ENCODE measurements at places on chromosomes 16 and 17.
A peak's percentile ranks its signal among the peaks of the same experiment; 100 is the strongest.

GRCh38 chr17:46726206-46726605 is 92.3 kb downstream of the WNT3 start:
- DNase-seq = no peak

GRCh38 chr16:85592700-85593493 is 20.2 kb upstream of the GSE1 start:
- DNase-seq = no peak

DNA sequence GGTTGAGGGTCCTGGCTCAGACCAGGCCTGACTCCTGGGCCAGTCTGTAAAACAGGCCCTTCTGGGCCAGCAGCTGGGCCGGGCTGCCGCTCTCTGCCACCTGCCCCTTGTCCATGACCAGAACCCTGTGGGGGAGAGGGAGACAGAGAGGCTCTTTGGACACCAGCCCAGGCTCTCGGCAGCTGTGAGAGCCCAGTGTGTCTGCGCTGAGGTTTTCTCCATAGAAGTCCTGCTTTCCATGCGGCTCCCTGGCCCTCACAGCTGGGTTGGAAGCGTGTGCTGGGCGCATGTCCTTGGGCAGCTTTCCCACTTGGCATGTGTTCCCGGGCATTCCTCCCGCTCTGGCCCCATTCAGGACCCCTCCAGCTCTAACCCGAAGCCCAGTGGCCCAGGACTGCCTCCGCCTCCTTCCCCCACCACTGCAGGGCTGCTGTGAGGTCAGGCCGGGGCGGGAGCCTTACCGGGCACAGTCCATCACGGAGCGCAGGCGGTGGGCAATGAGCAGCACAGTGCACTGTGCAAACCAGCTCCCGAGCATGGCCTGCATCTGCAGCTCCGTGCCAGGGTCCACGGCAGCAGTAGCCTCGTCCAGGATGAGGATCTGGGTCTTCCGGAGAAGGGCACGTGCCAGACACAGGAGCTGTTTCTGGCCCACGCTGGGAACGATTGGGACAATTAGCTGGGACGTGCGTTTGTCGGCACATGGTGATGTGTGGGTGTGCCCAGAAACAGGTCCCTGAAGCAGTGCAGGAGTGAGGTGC is 73.0 kb downstream of the ABCC6 start:
- no peak for DNase-seq

DNA sequence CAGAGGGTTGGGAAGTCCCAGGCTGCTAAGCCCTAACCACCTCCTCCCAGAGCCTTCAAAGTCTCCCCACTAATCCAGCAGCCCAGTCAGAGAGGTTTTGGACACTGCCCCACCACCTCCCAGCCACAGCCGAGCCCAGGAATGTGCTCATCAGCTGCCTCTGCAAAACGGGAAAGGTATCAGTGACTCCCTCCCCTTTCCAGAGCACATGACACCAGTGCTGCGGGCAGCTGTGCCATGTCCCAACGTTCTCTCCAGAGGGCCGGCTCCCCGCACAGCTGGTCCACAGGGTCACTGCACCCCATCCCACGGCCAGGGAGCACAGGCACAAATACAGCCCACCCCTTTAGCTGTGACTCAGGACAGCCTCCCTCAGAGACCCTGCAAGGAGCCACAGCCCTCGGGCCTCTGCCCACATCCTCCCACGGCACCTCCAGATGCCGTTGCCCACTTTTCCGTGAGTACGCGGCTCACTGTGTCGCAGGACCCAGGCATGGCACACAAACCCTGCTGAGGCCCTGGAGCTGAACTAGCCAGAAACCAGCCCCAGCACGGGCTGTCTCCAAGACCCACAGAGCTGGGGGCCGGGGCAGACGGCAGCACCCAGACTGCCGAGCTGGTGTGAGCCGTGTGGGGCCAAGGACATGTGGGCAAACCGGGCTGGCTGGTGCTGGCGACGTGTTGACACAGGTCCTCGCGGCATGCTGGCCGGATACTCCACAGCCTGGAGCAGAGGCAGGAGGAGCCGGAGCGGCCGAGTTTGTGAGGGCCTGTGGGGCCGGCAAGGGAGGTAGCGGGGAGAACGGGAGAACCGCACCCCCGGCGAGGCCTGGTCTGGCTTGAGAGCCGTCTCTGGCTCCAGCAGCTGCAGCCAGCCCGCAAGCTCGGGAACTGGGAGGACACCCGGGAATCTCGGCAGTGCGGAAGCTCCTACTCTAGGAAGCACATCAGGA is 6.3 kb upstream of the PPP1R27 start:
- DNase-seq = no peak

GRCh38 chr17:74303305-74303704 is 22.7 kb upstream of the KIF19 start:
- DNase-seq = no peak

GRCh38 chr16:75456971-75457370 is 7.5 kb downstream of the TMEM170A start:
- DNase-seq = no peak

DNA sequence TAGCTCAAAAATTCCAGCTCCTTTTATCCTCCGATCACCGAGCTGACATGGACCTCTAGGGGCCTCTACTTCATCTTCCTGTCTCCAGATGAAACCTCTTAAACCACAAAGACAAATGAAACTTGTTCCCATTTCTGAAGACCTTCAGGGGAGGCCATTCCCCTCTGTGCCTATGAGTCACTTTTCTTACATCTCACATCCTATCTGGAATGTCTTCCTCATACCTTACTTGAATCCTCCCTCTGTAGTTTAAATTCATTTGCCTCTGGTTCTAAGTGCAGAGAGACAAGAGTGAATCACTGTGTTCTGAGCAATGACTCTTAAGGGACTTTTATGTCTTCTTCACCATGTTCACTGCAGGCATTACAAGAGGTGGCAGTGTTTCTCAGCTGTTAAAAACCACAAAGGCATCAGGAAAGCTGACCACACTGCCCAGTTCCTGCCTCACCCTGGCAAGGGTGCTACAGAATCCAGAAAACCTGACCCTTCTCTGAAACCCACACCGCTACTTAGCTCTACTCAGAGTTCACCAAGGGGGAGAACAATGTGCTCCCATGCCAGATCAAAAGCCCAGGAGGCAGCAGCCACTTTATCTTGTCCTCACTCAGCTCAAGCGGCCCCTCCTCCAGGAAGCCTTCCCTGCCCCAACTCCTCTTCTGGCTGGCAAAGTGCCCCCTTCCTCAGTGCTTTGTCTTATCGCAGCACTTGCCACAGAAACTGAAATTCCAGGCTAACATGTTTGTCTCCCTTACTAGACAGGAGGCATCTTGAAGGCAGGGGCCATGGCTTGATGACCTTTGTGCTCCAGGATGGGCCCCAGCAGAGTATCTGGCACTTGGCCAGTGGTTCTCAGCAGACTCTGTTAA is 6.4 kb downstream of the CUEDC1 start:
- peak; percentile 99 for DNase-seq

- peak; percentile 92 for DNase-seq
These were observed 3.6 kb downstream of the CDC42EP4 start for GRCh38 chr17:73308017-73308823.

DNA sequence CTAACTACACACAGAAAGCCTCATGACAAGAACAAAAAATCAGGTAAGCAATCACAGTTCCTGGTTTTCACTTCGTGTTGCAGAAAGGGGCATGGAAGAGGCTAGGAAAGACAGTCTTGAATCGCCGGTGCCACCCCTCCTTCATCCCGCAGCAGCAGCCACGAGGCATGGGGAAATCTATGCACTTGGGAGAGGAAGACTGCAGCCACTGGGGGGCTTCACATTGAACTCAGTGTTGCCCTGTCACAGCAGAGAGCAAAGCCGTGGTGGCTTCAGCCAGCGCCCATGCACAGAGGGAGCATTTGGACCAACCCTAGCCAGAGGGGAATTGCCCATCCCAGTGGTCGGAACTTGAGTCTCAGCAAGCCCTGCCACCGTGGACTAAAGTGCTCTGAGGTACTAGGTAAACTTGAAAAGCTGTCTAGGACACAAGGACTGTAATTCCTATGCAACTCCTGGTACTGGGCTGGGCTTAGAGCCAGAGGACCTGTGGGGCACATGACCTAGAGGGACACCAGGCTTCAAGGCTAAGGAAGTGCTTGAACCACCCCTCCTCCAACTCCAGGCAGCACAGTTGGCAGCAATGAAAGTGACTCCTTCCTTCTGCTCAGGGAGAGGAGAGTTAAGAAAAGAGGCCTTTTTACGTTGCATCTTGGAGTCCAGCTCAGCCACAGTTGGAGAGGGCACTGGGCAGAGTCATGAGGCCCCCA is 35.2 kb upstream of the ATP2C2 start:
- DNase-seq = no peak

DNA sequence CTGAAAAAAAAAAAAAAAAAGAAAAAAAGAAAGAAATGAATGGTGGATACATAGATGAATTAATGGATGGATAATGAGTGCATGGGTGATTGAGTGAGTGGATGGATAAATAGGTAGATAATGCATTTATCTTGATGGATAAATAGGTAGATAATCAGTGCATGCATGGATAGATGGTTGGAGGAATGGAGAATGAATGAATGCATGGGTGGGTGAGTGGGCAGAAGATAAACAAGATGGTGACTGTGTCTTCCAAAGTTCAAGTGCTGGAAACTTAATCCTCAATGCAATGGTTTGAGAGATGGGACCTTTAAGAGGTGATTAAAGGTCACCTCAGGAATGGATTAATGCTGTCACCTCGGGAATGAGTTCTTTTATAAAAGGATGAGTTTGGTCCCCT is 6.8 kb upstream of the RNF112 start:
- DNase-seq = no peak

DNA sequence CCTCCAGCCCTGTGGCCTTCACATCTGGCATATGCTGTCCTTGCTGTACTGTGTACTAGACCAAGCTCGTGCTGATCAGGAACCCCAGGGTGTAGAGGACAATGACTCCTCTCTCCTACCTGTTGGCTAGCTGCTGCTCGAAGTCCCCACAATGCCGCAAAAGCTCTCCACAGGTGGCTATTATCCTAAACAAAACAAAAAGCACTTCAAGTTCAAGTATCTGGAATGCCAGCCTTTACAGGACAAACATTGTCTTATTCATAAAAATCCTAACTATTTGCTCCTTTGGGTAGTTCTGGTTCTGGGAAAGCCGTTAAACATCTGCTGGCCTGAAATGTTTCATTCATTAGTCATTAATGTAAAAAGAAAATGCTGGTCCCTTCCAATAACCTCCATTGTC is 42.8 kb downstream of the COG7 start:
- DNase-seq = peak; percentile 12

DNA sequence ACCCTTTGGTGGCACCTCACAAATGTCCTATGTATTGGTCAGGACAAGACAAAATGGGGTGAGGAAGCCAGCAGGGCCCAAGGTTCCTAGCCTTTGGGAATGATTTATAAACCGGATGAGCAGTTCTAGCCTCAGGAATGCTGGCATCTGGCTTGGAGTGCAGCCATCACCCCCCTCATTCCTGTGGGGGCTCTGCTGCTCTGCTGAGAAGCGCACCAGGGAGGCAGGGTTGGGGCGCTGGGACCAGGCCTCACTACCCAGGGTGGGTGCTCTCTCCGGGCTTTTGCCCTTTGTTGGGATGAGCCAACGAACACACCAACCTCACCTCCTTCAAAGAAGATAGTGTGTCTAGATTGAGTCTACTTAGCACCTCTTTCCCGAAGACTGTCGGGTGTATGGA is 39.2 kb downstream of the TMEM11 start:
- DNase-seq = peak; percentile 24

- no peak for DNase-seq
These were observed 24.4 kb downstream of the MIS12 start for GRCh38 chr17:5510771-5511170.

DNA sequence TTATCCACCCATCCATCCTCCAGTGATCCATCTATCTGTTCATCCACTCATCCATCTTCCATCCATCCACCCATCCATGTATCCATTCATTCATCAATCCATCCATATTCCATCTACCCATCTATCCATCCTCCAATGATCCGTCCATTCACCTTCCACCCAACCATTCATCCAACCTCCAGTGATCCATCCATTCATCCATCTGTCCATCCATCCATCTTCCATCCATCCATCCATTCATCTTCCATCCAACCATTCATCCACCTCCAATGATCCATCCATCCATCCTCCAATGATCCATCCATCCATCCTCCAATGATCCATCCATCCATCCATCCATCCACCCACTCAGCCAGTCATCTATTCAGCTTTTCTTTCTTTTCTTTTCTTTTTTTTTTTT is 156.5 kb upstream of the WSCD1 start:
- no peak for DNase-seq
